Activated CD8-positive, alpha-beta memory T cell treated with anti-CD3 and anti-CD28 coated beads for 1 hour (primary cell): ENCODE measurements at places on chromosomes 16 and 17.

DNA sequence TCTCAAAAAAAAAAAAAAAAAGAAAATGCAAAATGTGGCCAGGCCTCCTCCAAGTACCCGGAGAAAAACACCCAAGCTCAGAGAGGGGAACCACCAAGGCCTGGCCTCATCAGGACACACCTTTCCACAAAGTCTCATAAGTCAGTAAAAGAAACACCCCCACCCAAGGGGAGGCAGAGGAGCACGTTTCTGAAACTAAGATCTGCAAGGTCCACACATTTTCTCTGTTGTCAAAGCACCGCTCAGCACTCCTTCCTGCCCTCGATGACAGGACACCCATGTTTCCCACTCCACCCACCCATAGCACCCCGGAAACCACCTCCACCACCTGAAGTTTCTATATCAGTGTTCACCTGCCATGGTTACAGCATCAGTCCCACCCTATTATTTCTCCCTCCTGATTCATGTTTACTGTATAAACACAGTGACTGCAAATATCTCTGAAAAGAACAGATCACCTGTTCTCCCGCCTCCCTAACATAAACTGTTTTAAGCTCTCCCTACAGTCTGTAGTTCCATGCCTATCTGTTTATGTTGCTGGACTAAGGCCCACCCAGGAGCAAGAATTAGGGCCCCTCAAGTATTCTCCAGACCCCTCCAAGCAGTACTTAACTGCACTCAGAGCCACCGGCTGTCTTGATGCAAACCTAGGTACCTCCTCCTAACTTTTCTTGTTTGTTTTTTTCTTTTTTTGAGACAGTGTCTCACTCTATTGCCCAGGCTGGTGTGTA, 2.0 kb downstream of the CORO7 start:
- peak; percentile 54 for DNase-seq

DNA sequence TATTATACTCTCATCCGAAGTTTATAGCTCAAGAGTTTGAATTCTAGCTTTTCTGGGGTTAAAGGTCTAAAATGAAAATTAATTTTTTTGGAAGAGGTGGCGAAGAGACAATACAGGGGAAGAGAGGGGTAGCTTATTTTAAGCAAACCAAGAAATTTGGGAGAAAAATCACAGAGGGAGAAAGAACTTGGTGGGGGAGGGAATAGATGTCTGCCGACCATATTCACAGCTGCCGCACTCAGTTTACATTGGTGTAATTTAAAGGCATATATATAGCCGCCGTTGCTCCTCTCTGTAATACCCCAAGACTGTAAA, 6.5 kb upstream of the ZFHX3 start:
- no peak for DNase-seq

GRCh38 chr16:15880434-15881308, 7.7 kb downstream of the CEP20 start:
- DNase-seq: no peak

DNA sequence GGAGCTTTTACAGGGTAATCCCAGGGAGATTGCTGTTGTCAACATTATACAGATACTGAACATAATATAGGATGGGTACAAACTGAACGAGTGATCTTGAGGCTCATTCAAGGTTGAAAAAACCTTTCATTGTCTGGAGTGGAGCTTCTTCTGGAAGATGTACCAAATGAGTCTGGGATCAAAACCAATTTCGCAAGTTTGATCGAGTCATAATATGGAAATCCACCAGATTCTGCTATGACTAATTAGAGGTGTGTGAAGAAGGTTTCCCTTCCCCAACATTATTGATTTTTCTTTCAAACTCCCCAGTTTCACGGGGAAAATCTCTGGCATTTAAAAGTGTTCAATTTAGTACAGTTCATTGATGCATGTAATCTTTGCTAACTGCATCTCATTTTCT, 324.1 kb downstream of the ZFHX3 start:
- DNase-seq: no peak

- DNase-seq: no peak
Measured at GRCh38 chr17:39757176-39757662, 19.5 kb downstream of the GRB7 start.

- no peak for DNase-seq
Measured at GRCh38 chr16:14371778-14372431, 258.2 kb downstream of the PARN start.

GRCh38 chr16:86363057-86363490, 147.3 kb upstream of the FOXF1 start:
- DNase-seq: no peak

DNA sequence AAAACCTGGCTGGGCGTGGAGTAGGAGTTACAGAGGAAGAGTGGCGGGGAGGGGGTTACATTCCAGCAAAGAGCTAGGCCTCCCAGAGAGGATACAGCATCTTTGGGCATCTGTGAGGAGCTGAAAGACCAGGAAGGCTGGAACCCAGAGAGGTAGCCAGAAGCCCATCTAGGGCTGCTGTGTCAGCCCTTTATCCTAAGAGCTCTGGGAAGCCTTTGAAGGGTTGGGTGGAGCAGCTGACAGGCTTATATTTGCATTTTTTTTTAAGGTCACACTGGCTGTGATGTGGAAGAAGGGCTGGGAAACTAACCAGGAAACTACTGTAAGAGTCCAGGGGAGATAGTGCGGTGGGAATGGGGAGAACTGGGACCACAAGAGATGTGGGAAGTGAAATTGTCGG, 6.8 kb upstream of the CNOT1 start:
- no peak for DNase-seq

- no peak for DNase-seq
Measured at GRCh38 chr16:29698484-29699323, 19.7 kb downstream of the QPRT start.

DNA sequence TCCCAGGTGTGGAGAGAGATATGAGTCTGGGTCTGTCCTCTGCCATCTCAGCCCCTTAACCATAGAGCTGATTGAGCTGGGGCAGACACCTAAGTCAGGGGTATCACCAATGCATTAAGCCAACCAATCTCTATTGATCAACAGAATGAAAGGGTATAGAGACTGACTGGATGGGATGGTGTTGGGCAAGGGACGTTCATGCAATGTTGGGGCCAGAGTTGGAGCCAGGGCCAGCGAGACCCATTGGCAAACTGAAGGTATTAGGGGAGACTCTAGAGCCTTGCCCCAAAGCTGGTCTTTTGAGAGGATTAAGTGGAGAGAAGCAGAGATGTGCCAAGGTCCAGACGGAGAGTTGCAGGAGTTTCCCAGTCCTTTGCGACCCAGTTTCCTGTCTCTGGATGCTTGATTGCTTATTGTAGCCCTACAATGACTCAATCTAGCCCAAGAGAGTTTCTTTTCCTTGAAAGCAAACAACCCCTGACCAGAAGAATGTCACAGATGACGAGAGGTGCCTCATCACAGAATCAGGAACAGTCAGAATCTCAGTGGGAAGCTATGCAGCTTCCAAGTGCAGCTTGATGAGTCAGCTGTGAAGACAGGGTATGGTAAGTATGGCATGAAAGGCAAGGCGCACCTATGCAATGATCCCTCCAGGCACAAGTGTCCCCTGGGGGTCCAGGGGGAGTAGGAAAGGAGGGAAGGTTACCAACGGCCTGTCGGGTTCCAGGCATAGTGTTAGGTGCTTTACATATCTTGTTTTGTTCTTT, 137.2 kb downstream of the UTP18 start:
- no peak for DNase-seq

DNA sequence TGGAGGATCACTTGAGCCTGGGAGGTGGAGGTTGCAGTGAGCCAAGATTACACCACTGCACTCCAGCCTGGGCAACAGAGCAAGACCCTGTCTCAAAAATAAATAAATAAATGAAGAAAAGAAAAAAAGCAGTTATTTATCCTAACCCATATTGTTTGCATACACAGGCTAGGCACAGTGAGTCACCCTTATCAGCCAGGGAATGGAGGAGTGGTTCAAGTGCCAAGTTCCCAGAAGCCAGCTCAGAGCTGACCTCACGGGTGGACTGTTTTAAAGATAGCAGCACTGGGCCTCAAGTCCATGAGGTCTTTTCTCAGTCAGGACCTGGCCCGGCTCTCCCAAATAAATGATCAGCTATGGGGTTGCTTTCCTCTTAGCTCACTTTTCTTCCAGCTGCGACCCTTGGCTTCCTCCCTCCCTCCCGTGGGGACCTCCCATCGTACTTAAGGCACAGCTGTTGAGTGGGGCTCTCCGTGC, 22.6 kb upstream of the MGAT5B start:
- DNase-seq: no peak

GRCh38 chr16:73956587-73957494, 339.8 kb upstream of the PSMD7 start:
- DNase-seq: peak; percentile 4

DNA sequence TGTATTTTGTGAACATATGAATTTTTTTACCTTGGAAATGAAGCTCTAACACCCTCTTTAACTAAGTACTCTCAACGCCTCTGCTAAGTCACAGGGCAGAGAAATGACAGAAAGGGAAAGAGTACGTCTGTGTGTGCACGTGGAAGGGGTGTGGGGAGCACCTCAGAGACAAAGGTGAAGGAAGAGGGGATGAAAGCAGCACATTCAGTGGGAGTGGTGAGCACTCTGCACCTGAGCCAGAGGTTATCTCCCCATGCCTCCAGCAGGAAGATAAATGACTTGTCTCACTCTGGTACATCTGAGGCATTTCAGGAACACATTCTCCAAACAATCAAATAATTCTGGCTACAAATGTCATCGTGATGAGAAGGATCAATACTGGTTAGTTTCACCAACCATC, 15.0 kb downstream of the GNA13 start:
- DNase-seq: no peak

GRCh38 chr17:33560165-33560564, 267.1 kb upstream of the ASIC2 start:
- no peak for DNase-seq

GRCh38 chr16:11977376-11978041, 975 bp downstream of the SNX29 start:
- no peak for DNase-seq

- DNase-seq: no peak
Measured at GRCh38 chr17:9195961-9196670, 174.8 kb downstream of the NTN1 start.

- DNase-seq: no peak
Measured at GRCh38 chr16:57266531-57267260, 17.8 kb downstream of the PLLP start.

- DNase-seq: no peak
Measured at GRCh38 chr17:1045456-1045855, 48.5 kb downstream of the TIMM22 start.

DNA sequence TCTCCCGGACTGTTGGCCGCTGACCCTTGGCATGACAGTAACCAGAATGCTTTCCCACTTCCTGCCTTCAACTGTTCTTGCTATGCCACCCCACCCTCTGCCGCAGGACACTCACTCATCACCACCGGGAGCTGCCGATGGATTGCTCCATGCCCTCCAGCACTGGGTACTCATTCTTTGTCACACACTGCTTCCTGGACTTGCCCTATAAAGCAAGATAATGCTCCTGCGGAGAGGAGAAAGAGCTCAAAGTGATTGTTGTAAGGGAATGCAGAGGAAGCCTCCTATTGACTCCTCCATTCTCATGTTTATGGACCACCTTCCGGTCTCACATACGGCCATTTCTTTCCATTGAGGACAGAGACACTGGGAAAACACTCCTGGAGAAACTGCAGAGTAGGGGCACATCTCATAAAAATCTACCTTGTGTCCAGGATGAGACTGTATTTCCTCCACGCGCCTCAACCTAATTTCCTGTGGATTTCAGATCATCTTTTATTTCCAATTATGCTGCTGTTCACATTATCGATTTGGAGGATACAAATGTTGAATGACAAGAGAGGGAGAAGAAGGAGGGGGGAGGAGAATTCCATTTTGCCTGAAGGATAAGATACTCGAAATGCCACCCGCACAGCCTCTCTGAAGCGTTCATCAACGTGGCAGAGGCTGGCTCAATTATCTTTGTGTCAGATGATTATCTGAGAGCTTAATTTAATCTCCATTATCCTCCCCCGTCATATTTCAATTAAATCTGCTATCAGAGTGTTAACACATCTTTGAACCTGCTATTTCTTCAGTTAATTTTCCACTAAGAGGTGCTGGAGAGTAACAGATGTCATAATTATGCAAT, 486.1 kb upstream of the SALL1 start:
- DNase-seq: no peak

- DNase-seq: no peak
Measured at GRCh38 chr17:69268543-69269014, 40.0 kb upstream of the ABCA10 start.

DNA sequence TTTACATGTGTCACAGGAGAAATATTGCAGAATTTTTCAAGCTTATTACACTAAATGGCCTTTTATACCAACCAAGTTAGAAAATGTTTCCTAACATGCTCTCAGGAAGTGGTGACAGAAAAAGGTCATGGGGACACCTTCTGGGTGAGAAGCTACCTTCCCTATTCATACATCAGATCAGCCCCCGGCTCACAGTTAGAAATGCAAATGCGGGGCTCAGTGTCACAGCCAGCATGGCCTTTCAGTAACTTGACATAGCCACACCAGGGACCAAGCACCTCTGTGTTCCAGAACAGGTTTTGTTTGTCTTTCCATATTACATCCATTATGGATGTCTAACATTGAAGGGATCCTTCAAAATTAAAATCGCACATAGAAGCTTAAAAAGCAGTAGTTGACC, 59.5 kb downstream of the CHD9NB start:
- no peak for DNase-seq

- no peak for DNase-seq
Measured at GRCh38 chr17:36034127-36034526, 16.4 kb upstream of the CCL23 start.

- DNase-seq: no peak
Measured at GRCh38 chr17:28717578-28718332, at the start of gene RAB34. Gene RAB34, minus strand, starts transcription at chr17:28717868. Its CDS starts 602 bp downstream, at chr17:28717266.

DNA sequence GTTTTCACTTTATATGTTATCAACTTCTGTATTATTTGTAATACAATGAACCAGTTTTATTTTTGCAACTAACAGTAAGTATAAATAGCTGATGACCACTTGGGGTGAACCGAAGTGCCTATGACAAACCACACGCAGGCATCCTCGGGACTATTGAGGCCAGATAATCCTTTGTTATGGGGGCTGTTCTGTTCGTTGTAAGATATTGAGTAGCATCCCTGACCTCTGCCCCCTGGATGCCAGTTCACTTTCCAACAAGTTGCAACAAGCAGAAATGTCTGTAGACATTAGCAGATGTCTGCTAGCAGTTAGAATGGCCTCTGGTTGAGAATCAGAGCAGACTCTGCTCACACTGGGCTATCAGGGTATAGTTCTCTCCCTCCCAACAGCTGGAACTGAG, 277.0 kb downstream of the WWOX start:
- DNase-seq: no peak
